ENCODE measurements at places on chromosomes 13 and 19.

GRCh38 chr19:12945479-12946091 is at the start of gene RAD23A:
Gene RAD23A, plus strand, starts transcription at chr19:12945862. Its CDS starts 87 bp downstream, at chr19:12945949.
- DNase-seq = peak; percentile 89

- DNase-seq = no peak
These were observed 18.3 kb upstream of the ZNF846 start for GRCh38 chr19:9786819-9787218.

- no peak for DNase-seq
These were observed 156.9 kb downstream of the KCTD15 start for GRCh38 chr19:33953592-33953991.

- DNase-seq = no peak
These were observed 1.1 kb downstream of the DLEU7 start for GRCh38 chr13:50842251-50842989.

DNA sequence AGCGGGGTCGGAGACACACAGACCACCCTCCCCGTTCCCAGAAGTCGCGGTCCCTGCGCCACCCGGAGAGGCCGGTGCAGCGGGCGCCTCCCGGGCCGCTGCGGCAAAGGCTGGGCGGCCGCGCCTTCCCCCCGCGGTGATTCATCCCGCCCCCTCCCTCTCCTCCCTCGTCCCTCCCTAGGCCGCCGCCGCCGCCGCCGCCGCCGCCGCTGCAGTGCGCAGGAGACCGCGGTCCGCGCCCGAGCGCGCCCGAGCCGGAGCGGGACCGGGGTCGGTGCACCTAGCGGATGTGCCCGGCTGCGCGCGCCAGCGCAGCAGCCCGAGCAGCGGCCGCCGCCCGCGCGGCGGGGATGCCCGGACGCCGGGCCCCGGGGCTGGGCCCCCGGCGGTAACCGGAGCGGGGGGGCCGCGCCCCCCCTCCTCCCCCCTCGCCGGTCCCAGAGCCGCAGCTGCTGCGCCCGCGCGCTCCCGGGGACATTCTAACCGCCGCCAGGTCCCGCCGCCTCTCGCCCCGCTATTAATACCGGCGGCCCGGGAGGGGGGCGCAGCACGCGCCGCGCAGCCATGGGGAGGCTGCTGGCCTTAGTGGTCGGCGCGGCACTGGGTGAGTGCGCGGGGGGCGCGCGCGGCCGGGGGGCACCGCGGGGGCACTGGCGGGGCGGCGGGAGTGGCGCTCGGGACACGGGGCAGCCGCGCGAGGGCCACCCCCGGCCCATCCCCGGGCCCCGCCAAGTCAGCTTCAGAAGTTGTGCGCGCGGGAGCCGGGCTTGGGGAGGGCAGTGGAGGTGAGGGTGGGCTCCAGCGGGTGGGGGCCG is at the start of gene SCN1B:
SCN1B (plus strand) TSS at position 214 of the 815 bp plus-strand sequence; CDS start at position 565, 351 bp downstream.
- DNase-seq = peak; percentile 63

DNA sequence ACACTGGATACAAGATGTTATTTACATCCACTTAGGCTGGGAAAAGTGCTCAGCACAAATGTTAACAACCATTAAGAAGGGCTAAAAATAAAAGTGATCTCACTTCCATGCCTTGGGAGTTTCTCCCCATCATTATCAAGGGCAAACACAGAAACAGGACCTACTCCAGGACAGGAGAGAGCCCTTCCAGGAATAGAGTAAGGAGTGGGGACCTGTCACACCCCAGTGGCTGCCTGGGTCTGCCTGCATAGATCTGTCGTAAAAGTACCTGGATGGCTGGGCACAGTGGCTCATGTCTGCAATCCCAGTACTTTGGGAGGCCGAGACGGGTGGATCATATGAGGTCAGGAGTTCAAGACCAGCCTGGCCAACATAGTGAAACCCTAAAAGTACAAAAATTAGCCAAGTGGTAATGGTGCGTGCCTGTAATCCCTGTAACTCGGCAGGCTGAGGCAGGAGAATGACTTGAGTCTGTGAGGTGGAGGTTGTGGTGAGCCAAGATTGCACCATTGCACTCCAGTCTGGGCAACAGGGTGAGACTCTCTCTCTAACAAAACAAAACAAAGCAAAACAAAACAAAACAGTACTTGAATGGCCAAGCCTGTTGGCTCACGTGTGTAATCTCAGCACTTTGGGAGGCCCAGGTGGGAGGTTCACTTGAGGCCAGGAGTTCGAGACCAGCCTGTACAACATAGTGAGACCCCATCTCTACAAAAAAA is 5.6 kb downstream of the ATP8A2 start:
- DNase-seq = no peak

DNA sequence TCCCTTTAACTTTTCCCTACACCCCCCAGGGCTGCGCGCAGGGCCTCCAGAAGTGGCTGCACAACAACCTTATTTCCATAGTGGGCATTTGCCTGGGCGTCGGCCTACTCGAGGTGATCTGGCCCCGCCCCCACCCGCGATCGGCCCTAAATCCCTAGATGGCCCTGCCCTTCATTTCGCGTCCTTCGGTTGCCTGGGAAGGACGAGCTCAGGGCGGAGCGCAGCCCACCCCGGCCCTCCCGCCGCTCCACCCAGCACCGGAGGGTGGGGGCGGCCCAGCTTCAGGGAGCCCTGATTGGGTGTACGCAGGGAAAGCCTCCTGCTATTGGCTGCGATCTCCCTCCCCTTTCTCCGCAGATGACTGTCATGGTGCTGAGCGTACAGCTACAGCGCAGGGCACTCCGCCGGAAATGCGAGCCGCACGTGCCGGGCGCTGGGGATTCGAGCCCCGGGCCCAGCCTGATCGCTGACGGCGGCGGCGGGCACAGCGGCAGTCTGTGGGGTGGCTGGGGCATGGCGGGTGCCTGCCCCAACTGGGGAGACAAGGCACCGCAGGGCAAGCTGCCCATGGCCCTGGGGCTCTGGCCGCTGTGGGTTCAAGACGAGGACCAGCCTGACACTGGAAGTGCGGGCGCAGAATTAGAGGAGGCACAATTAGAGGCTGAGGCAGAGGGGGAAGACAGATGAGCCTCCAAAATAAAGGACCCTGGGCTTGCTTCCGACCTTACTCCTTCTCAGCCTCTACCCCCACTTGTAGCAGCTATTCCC is 4.3 kb downstream of the CD37 start:
- DNase-seq = no peak

GRCh38 chr19:58021541-58022282 is 12.1 kb upstream of the ZSCAN1 start:
- no peak for DNase-seq

DNA sequence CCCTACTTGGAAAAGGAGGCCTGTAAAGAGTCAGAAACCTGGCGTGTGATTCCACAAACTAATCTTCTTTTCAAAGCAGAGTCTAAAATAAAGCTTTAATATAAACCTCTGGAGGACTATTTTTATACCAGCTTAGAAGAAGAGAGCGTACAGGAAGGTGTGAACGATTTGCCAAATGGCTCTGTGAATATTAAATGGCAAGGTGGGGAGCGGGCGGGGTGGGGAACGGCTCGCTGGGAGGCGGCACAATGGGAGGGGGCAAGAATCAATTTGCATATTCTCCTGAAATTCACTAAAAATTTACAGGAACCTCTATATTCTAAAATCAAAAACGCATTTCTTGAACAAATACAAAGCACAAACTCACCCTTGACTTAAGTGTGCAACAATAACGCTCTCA is 982 bp downstream of the ZNF780B start:
- no peak for DNase-seq

Data from GM12892 (cell line).